ENCODE measurements at places on chromosomes 3 and 15.

DNA sequence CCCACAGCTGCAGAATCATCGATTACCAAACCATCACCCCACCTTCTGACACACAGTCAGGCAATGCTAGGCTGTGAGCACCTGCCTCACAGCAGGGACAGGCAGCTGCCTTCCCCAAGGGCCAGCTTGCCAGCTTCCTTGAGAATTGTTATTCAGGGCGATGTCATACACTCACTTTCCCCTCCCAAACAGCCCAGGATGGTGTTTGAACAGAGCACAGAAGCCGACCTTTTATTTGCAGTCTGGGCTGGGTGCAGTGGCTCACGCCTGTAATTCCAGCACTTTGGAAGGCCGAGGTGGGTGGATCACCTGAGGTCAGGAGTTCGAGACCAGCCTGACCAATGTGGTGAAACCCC, 84.5 kb upstream of the HERC1 start:
- DNase-seq, result no peak

DNA sequence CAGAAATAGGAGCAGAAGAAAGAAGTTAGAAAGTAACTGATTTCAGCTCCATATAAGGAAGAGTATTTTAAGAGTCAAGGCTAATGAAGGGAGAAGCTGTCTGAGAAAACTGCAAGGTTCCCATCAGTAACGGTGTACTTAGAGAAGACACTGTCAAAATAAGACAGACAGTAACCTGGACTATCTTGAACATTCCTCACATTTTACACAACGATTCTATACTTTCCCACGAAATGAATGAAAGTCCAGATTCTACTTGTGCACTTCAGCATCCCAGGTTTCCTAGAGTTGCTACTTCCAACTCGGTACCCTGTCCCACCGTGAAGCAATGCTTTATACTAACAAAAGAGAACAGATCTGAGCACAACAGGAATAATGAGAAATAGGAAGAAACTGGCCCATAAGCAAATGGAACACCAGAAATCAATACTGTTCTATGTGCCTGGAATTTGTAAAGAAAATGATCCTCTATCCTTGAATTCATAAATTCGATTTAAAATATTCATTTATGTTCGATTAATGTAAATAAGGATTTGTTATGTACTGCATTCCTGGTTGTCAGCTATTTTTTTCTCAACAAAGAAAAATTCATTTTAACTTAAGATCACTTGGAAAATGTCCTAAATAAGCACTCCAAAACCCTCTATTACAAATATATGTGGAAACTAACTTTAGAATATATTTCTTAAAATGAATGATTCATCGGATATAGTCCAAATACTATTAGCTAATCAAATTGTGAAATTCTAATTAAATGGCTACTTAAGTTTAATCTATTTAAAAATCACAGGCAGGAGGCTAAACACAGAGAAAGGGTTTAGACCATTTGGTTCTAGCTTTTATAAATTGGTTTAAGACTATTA, 1.5 kb downstream of the C3orf70 start:
- no peak for DNase-seq

- no peak for DNase-seq
Measured at GRCh38 chr15:26665957-26666791, 106.7 kb downstream of the GABRB3 start.

DNA sequence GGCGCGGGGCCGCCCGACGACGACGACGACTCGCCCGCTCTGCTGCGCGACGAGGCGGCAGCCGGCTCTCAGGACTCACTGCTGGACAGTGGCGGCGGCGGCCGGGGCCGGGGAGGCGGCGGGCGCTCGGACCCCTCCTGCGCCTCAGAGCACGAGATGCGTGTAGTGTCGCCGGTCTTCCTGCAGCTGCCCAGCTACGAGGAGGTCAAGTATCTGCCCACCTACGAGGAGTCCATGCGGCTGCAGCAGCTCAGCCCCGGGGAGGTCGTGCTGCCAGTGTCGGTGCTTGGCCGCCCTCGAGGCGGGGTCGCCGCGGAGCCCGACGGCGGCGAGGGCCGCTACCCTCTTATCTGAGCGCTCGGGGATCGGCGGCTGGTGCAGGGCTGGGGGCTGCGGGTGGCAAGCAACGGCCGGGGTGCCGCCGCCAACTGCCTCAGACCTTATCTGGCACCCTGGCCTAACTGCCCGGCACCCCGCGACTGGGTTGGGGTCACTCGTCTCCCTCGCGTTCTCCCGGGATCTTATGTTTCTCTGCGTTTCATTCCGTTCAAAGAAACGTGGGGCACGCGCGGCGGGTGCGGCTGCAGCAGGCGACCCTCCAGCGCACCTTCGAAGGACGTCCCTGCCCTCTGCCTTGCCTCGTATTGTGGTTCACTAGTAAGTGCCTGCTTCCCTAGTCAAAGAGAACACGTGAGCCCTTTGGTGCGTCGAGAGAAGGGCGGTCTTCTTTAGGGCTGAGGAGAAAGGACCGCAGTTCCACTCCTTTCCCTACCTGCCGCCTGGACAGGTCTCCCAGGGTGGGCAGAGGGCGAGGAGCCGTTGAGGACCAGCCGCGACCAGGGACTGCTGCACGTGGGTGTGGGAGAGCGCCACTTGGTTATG, 1.0 kb downstream of the C3orf80 start:
- no peak for DNase-seq

DNA sequence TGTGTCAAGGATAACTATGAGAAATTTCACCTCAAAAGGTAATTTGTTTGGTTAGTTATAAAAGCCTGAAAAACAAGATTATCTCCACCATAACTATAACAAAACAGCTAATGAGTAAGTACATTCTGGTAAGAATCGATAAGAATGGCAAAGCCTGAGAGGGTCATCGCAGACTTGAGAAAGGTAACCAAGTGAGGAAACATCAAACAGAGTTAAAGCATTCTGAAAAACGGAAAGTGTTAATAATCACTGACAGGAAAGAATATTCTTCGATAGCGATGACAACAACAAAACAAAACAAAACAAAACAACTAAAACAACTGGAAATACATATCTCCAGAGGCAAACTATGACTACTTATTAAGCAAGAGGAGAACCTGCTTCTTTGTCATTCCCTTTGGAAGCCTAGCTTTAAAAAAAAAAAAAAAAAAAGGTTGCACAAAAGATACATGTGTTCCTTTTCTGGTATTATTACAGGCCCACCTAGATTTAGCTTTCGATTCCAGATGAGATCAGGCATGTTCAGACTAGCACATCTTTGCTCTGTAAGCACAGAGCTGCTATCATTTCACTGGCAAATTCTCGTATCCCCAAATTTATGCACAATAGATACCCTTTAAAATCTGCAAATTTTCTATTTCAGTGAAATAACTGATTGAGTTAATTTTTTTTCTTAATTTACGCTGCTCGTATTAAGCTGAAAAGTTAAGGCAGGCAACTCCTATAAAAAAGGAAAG, 155.6 kb downstream of the TIGIT start:
- no peak for DNase-seq

- DNase-seq, result no peak
Measured at GRCh38 chr3:112681822-112682325, 40.9 kb upstream of the CCDC80 start.

DNA sequence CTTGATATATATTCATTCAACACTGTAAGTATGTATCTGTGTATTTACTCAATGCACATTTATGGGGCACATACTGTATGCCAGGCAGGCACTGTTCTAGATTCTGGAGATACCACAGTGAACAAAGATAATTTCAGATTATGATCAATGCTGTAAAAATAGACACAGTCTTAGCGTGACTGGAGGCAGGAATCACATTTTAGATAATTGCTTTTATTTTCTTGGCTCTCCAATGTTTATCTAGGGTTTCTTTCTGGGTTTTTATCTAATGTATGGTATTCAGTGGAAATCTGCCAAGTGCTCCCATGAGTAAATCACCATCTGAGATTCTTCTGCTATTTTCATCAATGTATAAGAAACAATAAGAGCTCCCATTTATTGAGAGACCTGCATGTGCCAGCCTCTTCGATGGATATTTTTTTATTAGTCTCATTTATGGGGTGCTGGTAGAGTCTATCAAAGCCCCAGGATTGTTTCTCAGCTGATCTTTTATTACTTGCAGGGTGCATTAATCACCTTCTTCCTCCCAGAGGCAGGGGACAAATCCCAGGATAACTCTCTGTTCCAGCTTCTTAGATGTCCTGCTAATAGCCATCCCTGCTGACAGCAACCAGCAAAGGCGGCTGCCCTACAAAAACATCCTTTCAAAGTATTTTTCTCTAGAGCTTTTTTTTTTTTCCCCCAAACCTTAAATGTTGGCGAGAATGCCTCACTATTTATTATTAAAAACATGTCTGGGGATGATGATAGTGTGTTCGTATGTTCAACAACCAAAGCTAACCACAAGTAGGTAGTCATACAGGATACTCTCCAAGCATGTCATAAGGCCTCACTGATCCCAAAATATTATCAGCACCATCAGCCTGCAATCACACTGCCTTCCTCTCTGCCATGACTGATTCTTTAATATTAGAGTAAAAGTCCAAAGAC, 331.0 kb upstream of the RASGRP1 start:
- no peak for DNase-seq

DNA sequence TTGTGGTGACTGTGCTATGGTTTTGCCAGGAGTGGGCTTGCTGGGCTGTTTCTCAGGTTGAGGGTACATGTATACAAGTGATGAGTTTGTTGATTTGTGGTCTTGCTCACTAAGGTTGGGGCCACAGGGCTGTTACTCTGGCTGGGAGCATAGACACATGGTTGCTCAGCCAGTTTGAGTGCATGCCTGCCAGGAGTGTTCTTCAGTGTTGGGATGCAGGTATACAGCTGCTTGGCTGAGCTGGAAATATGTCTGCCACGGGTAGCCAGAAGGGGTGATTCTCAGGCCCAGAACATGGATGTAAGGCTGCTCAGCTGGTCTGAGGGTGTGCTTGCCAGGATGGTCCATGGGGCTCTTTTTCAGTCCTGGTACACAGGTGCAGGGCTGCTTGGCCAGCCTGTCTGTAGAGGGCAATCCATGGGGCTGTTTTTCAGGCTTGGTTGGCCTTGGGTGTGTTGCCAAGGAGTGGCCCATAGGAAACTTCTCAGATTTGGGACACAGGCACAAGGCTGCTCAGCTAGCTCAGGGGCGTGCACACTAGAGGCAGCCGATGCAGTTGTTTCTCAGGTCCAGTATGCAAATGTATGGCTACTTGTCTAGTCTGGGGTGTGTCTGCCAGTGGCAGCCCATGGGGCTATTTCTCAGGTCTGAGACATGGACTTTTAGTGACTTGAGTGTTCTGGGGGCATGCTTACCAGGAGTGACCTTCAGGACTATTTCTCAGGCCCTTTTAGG, 5.3 kb upstream of the ARHGAP31 start:
- DNase-seq, result no peak

- DNase-seq, result no peak
Measured at GRCh38 chr15:39367596-39367995, 213.3 kb upstream of the THBS1 start.
